ENCODE measurements at places on chromosomes 5 and 9. TPM values are rescaled to one million over a fixed set of nuclear protein-coding genes. Genes with fewer than 3 reads are reported as not detected.

The CENPK gene
- 33.7 TPM for total RNA-seq

The ZNF454 gene
- total RNA-seq, result 1.4 TPM

The PALM2AKAP2 gene
- total RNA-seq, result 12.2 TPM

The RNF180 gene
- 3.0 TPM for total RNA-seq

The C9orf78 gene
- total RNA-seq, result 61.0 TPM

The CYLC2 gene
- not detected for total RNA-seq

The SEMA5A gene
- total RNA-seq, result 0.08 TPM

The EFNA5 gene
- total RNA-seq, result 4.3 TPM

The FOXD4L3 gene
- not detected for total RNA-seq

The SLC34A1 gene
- 0.61 TPM for total RNA-seq

The ZNF622 gene
- 66.6 TPM for total RNA-seq

The ZCCHC10 gene
- total RNA-seq, result 9.5 TPM

The CDX1 gene
- total RNA-seq, result not detected

The PHF24 gene
- not detected for total RNA-seq

The TCF7 gene
- 2.7 TPM for total RNA-seq

The ADGRD2 gene
- total RNA-seq, result not detected
